ENCODE measurements at places on chromosomes 1 and 21. TPM values are rescaled to one million over a fixed set of nuclear protein-coding genes. Genes with fewer than 3 reads are reported as not detected.

MRPL39 gene
- total RNA-seq, result 26.1 TPM

DNA sequence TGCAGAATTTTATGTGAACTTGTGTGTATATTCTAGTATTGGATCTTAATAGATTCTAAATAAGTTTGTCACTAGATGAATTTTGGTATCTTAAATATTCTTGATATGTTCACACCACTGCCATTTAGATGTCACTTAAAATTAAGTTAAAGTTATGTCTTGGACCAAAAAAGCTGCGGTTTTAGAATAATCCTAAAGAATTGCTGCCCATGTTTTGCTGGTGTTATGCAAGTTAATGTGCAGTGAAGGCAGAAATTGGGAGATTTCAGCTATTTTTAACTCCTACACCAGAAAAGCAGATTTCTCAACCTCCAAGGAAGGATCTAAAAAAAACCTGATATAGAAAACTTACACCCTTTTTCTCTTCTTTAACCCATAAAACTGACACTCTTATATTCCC, 757 bp downstream of the ACADM start:
- peak; percentile 36 for DNase-seq

GRCh38 chr21:40871099-40871498, 24.1 kb upstream of the DSCAM start:
- no peak for DNase-seq

FAM72B gene
- total RNA-seq, result 1.9 TPM

DNA sequence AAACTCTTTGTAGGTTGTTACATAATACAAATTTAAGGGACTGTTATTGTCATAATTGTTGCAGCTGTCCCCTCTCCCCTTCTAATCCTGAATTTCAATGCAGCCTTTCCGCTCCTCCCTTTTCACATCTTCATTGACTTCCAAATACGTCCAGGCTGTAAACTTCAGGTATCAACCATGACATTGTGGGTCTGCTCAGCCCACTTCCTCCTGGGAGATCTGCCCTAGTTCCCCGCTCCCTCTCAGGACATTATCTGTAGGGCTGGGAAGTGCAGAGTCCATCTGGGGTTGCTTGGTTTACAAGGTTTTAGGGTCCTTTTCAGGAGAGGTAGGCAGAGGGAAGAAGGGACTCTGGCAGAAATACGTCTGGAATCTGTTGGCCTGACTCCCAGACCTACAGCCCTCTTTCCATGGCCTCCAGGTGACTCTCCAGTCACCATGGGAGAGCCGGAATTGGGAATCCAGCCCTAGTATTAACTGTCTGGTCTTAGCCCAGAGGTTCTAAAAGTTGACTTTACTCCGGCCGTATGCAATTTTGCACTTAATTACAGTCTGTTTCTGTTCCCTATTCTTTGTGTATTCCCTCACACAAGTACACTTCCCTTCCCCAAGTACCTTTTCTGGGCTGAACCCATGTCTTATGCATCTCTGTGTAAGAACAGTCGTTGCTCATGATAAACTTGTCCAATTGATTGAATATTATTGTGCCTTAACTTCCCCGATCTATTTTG, 4.7 kb upstream of the DENND2D start:
- DNase-seq, result no peak

GRCh38 chr1:236761397-236762132, 33.5 kb upstream of the MTR start:
- DNase-seq, result no peak

HES3 gene
- not detected for total RNA-seq

THAP3 gene
- total RNA-seq, result 14.5 TPM

- no peak for DNase-seq
These were observed 19.8 kb upstream of the PTAFR start for GRCh38 chr1:28196330-28196729.
